HepG2 (cell line): ENCODE measurements at places on chromosomes 6 and 20. TPM values are rescaled to one million over a fixed set of nuclear protein-coding genes. Genes with fewer than 3 reads are reported as not detected.

DNA sequence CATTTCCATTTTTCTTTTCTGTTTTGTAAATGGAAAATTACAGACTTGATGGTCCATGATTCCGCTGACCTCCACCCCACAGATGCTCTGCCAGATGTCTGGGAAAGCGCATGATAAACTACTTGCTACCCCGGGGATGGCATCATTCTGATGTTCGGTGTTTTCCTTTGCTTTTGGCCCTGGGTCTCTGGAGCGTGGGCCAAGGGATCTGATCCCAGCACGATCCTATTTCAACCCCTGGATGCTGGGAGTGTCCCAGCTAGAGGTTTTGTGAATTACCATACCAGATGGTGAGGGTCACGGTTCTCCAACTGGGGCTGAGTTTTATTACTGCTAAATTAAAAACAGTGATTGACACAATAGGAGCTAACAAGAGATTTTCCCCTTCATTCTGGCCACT is 25.2 kb upstream of the MYLIP start:
- DNase-seq: no peak

DNA sequence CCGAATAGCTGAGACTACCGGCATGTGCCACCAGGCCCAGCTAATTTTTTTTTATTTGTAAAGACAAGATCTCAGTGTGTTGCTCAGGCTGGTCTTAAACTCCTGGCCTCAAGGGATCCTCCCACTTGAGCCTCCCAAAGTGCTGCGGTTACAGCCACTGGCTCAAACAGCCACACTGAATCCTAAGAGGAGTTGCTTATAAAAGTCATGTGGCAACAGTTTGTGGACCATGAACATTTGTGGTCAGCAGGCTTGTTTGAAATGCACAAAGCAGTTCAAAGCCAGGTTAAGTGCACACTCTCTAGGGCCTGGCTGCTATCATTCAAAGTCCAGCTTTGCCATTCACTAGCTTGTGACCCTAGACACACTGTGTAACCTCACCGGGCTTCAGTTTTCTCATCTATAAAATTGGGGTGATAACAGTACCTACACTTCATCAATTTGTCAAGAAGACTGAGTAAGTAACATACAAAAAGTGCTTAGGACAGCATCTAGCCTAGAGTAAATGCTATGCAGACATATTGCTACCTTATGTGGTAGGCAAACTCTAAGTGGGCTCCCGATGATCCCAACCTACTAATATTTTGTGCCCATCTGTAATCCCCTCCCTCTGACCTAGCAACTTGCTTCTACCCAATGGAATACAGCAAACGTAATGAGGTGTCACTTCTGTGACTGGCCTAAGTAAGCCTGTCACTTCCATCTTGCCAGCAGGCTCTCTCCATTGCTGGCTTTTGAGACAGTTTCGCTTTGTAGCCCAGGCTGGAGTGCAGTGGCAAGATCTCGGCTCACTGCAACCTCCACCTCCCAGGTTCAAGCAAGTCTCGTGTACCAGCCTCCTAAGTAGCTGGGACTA is 122.9 kb downstream of the ZMYND8 start:
- peak; percentile 100 for DNase-seq

SIRPA gene
- 13.1 and 17.6 TPM in 2 replicates for total RNA-seq

DNA sequence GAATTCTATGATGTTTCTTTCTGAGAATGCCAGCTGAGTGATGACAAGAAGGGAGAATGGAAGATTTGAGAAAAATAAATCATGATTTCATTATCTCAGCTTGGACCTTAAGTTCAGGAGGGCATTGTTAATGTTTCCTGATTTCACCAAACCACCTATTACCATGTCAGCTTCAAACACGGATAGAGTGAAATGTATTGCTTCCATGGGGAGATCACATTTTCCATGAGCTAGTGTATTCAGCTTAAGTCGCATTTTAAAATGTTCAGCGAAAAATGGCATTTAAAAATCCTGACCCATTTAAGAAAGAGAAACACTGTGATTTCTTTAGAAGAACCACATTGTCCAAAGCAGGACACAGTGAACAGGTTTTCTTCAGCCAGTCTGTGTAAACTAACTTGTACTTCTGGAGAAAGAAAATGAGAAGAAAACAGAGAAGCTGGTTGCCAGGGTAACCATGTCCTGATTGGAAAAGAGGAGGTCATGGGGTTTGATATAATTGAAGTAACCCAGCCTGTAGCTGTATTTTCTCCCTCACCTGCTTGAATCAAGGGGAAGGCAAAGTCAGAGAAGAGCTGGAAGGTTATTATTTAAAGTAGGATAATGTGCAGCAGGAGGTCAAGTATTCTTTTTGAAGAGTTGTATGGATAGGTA is 684.1 kb upstream of the NRSN1 start:
- no peak for DNase-seq

DNA sequence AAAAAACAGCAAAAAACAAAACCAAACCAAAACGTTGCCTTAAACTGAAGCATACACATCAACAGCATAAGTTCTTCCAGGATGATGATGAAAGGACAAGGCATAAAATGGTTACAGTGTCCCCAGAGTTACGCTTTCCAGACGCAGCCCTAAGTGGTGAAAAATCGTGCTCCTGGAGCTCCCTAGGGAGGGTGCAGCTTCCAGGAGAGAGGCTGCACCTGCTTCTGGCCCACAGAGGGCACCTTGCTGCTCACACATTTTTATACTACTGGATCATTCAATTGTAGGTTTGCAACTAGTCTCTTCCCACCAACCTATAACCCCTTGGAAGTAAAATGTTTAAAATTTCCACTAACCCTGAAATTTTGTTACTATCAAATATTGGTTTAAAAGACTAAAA is 115.0 kb downstream of the PRKN start:
- DNase-seq: no peak

DNA sequence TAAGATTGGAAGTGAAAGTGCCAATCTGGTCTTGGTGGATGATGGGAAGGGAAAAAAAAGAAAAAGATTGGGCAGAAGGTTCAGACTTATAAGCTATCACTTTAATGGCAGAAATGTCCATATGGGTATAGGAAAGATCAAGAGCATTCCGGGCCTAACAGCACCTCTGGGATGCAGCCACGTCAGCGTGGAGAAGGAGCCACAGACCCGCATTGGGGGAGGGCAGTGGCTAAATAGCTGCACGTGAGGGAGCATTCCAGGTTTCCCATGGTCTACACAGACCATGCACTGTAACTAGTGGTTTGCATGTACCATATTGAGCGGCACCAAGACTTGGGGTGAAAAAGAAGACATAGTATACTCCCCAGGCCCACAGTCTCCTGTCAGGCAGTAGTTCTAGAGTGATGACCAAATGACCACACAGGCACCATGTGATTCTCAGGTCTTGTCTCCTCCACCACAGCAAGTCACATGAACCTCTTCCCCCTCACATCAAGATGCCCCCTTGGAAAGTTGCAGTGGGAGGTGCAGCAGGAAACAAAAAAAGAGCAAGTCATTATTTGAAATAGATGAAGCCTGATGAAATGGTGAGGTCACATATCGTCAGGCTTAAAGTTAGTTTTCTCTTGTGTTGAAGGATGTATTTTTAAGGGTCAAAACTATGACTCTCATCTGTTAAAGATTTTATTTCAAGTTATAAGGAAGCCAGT is 94.4 kb upstream of the TNFAIP3 start:
- no peak for DNase-seq

GRCh38 chr6:167707686-167708500 is 118.8 kb upstream of the AFDN start:
- DNase-seq: no peak

DNA sequence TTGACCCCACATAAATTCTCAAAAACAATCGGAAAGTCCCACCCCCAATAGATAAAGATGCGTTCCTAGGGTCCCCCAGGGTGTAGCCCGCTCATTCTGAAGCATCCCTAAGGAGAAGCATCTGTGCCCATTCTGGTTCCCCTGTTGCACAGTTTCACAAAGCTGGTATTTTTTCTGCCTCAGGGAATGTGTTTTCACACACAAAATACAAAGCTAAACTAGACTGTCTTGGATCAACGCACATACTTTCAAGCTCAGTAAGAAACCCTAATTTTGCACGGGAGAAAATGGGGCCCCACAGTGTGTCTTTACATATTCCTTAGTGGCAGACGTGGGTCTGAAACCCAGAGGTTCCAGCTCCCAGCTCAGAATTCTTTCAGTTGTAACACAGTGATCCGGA is 6.1 kb downstream of the FOXQ1 start:
- no peak for DNase-seq

- peak; percentile 85 for DNase-seq
These were observed 3.4 kb upstream of the PARD6B start for GRCh38 chr20:50727792-50728485.

- no peak for DNase-seq
These were observed 172.0 kb downstream of the SCP2D1 start for GRCh38 chr20:18985551-18985950.
